Activated T-cell treated with anti-CD3 and anti-CD28 coated beads for 1 hour (primary cell): ENCODE measurements at places on chromosomes 11 and 22.

DNA sequence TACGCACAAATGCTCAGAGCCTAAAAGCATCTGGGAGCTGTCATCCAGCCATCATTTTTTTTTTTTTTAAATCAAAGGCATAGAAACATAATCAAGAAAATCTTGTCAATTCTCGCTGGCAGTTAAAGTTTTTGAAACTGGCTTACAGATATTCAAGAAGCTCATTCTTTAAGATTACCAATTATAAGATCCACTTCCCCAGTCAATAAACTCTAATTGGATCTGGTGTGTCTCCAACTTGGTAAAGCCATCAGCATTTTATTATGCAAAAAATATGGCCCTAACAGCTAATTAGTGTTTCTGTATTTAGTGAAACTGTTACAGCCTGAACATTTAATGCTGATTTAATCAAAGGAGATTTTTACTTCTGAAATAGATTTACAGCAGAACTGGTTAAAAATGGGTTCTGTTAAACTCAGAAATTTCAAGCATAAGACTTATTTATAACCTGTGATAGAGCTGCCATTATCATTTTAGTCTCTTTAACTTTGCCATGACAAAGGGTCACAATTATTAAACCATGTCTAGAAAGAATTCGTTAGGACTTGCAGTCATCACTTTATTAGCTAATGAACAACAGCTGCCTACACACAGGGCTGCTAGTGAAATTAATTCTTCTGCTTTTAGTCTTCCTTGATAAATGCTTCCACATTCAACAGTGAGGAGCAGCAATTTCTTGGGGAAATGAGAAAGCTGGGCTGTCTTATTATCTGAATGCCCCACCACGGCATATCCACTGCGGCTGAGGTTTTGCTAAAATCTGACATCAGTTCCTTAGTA lies 176.4 kb upstream of the PITPNB start:
- DNase-seq, result no peak

GRCh38 chr11:36350137-36350513 lies 54.0 kb downstream of the PRR5L start:
- no peak for DNase-seq

- no peak for DNase-seq
These were observed 39.2 kb downstream of the APOL1 start for GRCh38 chr22:36291831-36292740.

GRCh38 chr11:119012629-119013170 lies 5.4 kb downstream of the RPS25 start:
- DNase-seq, result no peak

GRCh38 chr22:18997925-18998315 lies 61.8 kb upstream of the PRODH start:
- DNase-seq, result no peak

DNA sequence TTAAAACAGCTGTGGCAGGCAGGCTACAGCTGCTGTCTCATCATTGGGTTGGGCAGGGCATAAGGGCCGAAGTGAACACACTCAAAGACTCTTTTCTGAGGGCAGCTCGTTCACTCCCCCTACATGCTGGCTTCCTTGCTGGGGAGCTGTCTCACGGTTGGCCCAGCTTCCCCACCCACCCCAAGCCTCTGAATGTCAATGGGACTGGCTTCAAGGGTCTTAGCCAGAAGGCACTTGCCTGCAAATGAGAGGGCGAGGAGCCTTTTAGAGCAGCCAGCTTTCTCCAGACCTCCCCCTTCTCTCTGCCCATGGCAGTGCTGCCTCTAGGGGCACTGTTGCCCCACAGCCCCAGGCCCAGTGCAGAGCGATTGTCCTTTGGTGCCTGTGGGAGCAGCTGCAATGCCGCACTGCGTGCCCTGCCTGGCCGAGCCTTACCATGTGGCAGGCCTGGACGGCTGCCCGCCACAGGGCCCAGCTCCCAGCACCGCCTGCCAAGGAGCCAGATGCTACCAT lies 94.7 kb upstream of the RASSF10 start:
- DNase-seq, result no peak

- no peak for DNase-seq
These were observed 241.4 kb downstream of the BRD1 start for GRCh38 chr22:49586244-49586748.

DNA sequence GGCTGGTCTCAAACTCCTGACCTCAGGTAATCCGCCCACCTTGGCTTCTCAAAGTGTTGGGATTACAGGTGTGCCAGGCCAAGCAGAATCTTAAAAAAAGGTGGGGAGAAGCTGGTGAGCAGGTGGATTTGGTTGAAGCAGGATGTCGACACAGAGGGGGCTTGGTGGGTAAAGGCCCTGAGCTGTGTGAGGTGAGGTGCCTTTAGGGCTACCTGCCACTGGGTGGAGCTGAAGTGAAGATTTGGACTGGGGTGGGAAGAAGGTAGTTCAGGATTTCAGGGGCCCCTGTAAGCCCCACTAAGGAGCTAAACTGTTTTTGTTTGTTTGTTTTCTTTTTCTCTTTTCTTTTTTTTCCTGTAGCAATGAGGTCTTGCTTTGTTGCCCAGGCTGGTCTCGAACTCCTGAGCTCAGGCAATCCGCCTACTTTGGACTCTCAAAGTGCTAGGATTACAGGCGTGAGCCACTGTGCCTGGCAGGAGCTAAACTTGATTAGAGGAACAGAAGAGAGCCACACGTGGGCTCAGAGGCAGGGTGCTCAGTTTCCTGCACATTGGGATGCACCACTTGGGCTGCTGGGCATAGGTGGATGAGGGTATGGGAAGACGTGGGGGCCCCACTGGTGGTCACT lies 6.0 kb downstream of the P2RX6 start:
- DNase-seq, result no peak

- DNase-seq, result no peak
These were observed 115.4 kb downstream of the ZBTB16 start for GRCh38 chr11:114174712-114175495.

DNA sequence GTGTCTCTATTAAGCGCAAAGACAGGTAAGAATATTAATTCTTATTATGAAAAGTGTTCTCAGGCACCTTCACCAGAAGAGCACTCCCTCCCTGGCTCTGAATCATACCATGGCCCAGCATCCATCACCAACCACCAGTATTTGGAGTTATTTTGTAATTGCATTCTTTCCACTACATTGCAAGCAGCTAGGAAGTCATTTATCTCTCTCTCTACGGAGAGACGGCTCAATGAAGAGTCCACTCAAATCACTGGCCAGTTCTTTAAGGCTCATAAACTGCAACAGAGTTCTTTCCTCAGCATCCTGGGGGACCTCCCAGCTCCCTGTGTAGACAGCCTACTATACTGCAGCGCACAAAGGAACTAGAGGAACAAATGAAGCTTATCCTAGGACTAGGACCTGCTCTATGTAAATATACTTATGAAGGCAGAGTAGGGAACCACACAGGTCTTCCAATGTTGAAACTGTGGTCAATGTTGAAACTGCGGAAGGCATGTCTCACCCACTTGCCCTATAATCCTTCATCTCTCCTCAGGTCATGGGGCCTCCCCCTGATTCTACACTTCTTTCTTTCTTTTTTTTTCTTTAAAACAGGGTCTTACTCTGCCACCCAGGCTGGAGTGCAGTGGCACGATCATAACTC lies 63.4 kb downstream of the AAMDC start:
- DNase-seq, result no peak

- no peak for DNase-seq
These were observed 19.5 kb downstream of the KIAA0930 start for GRCh38 chr22:45221201-45221600.

DNA sequence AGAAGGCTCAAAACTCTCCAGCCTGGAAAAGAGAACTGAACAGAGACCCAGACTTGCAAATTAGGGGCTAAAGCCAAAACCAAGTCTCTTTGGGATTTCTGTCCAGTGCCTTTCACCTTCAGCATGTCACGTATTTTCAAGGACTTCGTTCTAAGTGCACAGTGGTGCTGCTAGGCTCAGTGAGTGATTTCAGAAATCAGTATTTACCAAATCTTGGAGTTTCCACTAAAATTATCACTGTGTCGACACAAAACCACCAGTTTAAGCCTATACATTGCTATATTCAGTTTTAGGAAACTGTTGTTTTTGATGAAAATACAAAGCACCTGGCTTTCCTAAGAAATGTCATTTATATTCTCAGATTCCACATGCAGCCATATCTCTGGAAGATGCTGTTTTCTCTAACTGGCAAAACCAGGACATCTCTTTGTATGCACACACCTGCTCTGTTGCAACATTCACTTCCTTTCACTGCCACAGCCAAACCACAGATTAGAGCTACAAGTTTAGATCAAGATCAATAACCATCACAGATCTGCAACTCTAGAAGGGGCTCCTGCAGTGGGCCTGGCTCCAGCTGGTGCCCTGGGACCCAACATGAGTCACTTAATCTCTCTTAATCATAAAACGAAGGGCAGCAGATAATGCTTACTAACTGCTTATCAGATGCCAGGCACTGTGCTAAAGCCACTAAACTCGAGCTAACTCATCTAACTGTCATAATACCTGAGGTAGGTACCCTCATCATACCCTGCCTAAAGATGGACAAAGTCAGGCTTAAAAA lies 22.3 kb downstream of the SMCO4 start:
- DNase-seq, result no peak

- no peak for DNase-seq
These were observed 5.5 kb downstream of the RFPL2 start for GRCh38 chr22:32199341-32199740.
